Right lung (tissue), 10 donors: ENCODE measurements at places on chromosomes 4 and X. TPM values are rescaled to one million over a fixed set of nuclear protein-coding genes. Genes with fewer than 3 reads are reported as not detected.
A peak's percentile ranks its signal among the peaks of the same experiment; 100 is the strongest.

- DNase-seq: no peak
Measured at GRCh38 chr4:138959097-138959815, 56.3 kb upstream of the NOCT start.

DNA sequence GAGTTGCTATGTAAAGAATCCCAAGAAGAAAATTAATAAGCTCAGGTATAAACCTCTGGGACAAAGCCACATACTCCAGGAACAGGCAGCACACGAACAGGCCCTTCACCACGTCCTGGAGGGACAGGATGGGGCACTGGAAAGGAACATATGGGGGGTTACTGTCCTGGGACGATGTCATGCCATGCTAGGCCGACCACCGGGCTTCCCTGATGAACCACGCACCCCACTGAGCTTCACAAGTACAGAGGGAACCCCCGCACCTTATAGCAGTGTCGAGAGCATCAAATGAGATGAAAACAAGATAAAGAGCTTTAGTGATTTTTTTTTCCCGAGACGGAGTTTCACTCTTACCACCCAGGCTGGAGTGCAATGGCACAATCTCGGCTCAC is 19.1 kb downstream of the NOP14 start:
- no peak for DNase-seq

GRCh38 chrX:53320543-53321229 is 39.3 kb upstream of the IQSEC2 start:
- DNase-seq: no peak

Gene YIPF6
- polyA plus RNA-seq: 54.5 TPM

Gene ETDB
- 0.19 TPM for polyA plus RNA-seq

- DNase-seq: no peak
Measured at GRCh38 chr4:25535701-25536473, 119.8 kb upstream of the SLC34A2 start.

GRCh38 chr4:24477919-24478318 is 106.4 kb downstream of the DHX15 start:
- DNase-seq: peak; percentile 83

Gene GLRA3
- 0.05 TPM for polyA plus RNA-seq

GRCh38 chr4:186845137-186845842 is 121.6 kb upstream of the FAT1 start:
- no peak for DNase-seq

DNA sequence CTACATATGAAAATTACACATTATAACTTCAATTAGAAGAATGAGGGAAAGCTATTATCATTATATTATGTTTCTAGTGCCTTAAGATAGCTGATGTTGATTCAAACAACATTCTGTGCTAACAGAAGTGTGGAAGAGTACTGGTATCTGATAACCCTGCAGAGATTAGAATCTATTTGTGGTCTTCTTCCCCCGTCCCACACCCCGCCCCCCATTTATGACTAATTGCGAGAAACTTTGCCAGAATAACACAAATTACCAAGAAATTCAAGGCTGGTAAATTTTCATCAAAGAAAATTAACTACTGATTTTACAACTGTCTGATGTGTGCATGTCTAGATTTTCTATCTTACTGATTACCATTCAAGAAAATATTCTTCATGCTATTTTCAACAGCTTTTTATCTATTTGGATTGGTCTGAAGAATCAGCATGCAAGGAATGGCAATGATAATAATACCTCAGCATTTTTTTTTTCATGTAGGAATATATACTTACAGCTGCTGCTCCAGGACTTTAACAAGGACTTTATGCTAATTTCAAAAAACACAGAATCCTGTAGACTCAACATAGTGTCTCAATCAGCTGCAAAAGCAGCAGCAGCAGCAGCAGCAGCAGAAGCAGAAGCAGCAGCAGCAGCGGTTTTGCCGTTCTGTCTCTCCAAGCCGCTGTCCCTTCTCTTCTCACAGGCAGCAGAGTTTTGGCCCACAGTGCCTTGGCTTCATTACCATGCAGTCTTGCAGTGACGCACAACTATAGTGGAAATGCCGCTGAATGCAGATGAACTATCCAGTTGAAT is 126.7 kb downstream of the FRYL start:
- DNase-seq: peak; percentile 75

GRCh38 chr4:139441029-139441428 is 12.9 kb upstream of the RAB33B start:
- DNase-seq: no peak

Gene POU3F4
- not detected for polyA plus RNA-seq

Gene KLHL4
- polyA plus RNA-seq: 6.7 TPM

- DNase-seq: no peak
Measured at GRCh38 chr4:186887291-186887700, 163.6 kb upstream of the FAT1 start.

DNA sequence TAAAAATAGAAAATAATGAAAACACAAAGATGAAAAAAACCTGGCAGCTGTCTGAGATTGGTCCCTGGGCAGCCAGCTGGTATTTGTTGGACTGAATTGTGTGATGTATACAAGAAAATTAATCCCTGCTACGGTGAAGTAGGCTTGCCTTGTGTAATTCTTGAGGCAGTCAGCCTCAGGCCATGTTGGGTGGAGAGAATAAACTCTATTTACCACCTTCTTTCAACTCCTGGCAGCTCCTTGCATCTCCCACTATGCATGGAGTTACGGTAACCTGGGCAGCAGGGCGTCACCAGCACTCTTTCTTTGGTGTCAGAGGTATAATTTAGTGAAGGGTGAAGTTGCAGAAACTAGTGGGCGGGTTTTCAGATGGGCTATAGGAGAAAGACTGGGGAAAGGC is 3.5 kb downstream of the SPIN2A start:
- DNase-seq: no peak
